Urinary bladder (tissue), 4 donors: ENCODE measurements at places on chromosomes 2 and 18.

GRCh38 chr2:43302961-43303494 is 76.6 kb upstream of the ZFP36L2 start:
- no peak for DNase-seq

- no peak for DNase-seq
Measured at GRCh38 chr2:237207646-237208045, 122.0 kb downstream of the COPS8 start.

- DNase-seq, result no peak
Measured at GRCh38 chr2:98372121-98372520, 25.9 kb downstream of the CNGA3 start.

- peak; percentile 36 for DNase-seq
Measured at GRCh38 chr2:230932556-230933511, 7.8 kb upstream of the GPR55 start.
